ENCODE measurements at places on chromosomes 1 and 21.
A peak's percentile ranks its signal among the peaks of the same experiment; 100 is the strongest.

DNA sequence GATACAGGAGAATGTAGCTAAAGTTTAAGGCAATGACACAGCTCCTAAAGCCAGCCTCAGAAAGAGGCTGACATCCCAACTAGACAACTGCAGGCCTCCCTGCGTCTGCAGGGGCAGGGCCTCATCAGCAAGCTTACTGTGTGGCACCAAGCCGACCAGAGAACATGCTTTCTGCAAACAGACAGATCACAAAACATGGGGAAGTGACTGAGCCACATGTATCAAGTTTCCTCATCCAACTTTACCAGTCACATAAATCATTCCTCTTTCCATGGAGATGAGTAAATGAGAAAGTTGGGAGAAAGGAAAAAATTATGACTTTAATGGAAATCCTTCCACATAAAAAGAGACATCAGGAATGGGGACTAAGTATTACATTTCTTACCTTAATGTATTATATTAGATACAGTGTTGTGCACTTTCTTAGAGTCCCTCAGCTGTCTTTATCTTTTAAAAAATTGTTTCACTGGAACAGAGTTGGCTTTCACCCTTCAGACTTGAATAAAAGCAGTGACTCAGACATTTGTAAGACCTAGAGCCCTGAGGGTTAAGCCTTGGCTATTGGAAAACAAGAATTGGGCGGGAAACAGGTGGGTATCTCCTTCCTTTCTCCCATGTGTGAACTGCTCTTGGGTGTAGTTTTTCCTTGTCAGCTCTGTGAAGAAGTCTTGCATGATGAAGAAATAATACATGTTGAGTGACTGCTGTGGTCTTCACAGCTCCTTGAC, 305.7 kb upstream of the SNX7 start:
- no peak for DNase-seq

GRCh38 chr1:245812278-245812677, 657.5 kb downstream of the KIF26B start:
- DNase-seq = no peak

DNA sequence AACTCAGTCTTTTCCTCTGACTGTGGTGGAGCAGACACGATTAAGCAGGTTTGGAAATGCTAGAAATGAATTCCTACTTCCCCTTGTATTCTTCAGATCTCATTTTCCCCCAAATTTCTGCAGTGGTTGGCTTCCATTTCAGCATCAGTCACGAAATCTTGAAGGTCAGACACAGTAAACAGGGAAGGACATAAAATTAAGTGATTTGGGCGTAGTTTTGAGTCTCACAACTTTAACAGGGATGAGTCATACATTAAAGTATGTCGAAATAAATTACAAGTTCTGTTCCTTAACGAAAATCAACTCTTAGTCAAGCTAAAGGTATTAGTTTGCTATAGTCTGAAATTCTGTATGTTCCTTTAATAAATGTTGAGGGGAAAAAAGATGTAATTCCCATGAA, 61.1 kb downstream of the HNRNPR start:
- DNase-seq = no peak

DNA sequence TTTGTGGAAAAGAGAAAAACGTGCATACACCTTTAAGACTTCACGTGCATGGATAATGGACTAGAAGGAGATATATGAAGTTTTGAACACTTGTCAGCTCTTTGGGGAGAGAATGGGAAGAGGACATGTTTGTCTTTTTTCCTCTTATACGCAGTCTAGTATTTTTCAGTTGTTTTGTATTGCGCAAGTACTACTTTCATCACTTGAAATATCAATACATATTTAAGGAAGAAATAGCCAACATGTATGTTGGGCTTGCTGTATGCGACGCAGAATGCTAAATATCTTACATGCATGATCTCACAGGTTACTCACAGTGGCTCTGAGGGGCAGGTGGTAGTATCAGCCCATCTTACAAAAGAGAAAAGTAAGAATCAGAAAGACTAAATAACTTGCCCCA, 176.5 kb upstream of the RUNX1 start:
- no peak for DNase-seq

GRCh38 chr21:42695697-42696380, 42.4 kb downstream of the PDE9A start:
- no peak for DNase-seq

DNA sequence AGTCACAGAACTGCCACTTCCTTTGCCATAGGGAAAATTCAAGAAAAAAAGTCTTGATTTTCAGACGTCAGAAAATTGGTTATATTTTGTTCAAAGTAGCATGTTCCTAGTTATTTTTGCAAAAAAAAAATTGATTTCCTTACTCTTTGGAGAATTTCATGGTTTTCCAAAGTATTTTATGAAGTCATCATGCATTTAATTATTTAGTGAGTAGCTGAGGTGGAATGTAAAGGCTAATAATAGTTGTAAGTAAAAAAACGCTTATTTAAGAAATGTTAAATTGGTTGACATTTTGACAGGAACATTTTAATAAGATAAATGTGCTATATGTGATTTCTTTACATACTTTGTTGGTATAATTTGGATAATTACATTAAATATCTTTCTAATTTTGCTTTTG, 20.8 kb downstream of the TSEN15 start:
- no peak for DNase-seq

DNA sequence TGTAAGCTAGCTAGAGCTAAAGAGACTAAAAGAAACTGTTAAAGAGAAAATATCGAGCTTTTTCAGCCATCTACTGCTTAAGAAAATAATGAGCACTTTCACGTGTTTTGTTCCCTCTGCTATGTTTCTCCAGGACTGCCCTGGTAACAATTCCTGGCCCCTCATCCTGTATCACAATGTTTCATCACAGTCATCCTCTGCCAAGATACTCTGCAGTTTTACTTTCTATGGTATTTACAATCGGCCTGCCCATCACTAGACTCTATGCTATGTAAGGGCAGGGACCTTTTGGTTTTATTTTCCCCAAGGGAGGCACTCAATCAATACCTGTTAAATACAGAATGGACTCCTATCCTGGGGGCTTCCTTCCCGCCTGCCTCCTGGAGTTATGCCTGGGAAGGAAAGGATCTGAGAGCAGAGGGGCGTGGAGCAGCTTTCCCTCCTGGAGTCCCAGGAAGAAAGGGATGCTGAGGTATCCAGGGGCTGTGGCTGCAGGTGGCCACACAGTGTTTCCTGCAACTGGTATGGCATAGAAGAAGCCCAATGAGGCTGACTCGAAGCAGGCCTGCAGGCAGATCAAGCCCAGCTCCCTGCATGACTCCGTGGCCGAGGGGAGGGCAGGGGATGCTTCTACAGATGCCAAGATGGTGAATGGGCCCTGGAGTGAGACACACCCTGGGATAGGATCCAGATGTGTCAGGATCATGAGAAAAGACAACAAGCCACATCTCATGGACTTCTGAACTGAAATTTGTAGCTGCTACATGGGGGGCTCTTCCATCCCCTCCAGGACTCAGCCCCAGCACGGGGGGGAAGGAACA, 52.9 kb downstream of the MATN1 start:
- DNase-seq = no peak

GRCh38 chr1:9676815-9677393, 25.4 kb downstream of the PIK3CD start:
- no peak for DNase-seq

DNA sequence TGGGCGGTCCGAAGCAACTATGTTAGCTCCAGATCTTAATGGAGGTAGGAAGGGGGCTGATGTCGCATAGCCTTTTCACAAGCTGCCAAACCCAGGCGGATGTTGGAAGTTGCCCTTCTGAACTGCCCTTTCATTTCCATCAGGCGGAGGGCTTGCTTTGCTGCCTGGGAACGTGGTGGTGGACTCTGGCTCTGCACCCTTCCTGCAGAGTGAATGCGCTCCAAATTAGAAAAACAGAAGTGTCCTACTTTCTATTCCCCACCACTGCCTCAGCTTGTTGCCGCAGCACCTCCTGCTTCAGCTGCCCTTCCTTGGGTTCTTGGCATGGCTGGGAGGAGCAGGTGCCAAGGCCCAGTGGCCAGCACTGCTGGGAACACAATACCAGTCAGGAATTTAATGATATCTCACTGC, 60.6 kb downstream of the AK4 start:
- no peak for DNase-seq

DNA sequence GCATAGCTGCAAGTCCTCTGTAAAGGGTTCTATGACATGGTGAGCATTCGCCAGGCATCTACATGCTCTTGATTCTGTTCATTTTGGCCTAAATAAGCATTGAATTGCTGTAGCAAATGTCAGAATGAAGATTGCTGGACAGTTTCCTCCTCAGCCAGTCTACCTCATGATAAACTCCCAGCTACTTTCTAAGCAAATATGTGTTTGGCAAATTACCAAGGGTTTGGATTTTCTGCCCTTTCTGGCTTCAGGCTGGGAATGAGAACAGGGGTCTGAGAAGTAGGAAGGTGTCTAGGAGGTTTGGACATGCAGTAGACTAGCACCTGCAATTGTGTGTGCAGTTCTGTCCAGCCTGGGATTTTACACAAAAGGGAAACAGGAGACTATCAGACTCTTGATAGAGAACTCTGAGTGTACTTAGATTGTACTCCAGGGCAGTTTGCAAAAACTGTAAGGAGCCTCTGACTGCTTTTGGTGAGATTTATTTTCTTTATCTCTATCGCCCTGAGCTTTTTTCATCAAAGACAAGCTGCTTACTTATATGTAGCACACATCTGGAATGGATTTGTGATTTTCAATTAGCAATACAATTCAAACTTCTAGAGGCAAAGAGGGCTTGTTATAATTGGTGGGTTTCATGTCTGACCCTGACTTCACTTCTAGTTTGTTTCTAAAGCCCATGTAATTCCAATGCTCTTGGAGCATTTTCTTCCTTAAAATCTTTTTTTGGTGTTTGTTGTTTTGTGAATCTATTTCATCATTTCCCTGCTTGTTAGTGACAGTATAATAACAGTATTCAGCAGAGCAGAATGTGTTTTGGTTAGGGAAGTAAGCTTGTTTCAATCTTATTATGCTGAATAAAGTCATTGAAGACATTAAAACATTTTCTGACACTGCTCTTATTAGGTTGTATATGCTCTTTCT, 150.8 kb downstream of the VPS13D start:
- DNase-seq = no peak

GRCh38 chr1:34710812-34711211, 44.0 kb upstream of the GJB5 start:
- DNase-seq = no peak

DNA sequence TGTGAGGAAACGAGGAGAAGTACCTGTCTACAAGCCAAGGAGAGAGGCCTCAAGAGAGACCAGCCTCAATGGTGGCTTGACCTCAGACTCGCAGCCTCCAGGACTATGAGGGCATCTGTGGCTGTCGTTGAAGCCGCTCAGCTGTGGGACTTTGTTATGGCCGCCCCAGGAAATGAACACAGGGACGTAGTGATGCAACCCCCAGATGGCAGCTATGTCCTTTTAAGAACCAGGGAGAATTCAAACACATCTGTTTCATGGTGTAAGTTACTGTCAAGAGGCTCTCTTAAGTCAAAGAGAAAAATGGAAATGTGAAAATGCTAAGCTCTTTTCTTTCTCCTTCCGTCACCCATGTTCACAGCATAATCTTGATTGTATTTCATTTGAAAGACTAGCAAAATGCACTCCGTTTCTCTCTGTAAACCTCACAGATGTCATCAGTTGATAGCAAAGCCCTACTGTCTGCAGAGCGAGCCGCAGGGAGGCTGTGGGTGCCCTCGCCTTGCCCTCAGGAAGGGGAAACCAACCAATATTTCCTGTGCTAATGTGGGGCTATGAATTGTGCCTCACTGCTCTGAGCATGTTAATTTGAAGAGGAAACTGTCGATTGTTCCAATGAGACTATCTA, 21.3 kb downstream of the UBASH3A start:
- peak; percentile 51 for DNase-seq

DNA sequence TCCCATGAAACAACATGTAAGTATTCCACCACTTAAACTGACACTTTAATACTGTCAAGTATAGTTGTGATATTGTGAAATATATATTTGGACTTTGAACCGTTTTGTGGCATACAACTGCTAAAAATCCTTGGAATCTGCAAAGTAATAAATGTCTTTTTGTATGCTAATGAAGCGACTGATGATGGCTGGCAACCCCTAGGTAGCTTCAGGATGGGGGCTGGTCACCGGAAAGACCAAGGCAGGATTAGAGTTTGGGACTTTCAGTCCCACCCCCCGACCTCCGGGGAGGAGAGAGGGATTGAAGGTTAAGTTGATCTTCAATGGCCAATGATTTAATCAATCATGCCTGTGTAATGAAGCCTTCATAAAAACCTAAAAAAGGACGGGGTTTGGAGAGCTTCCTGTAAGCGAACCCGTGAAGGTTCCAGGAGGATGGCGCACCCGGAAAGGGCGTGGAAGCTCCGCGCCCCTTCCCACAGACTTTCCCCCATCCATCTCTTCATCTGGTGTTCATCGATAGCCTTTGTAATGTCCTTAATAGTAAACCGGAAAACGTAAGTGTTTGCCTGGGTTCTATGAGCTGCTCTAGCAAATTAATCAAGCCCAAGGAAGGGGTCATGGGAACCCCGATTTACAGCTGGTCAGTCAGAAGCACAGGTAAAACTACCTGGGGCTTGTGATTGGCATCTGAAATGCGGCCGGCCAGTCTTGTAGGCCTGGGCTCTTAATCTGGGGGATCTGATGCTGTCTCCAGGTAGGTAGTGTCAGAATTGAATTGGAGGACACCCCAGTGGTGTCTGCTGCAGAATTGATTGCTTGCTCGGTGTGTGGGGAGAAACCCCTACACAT, 1.8 kb upstream of the ZNF281 start:
- no peak for DNase-seq

DNA sequence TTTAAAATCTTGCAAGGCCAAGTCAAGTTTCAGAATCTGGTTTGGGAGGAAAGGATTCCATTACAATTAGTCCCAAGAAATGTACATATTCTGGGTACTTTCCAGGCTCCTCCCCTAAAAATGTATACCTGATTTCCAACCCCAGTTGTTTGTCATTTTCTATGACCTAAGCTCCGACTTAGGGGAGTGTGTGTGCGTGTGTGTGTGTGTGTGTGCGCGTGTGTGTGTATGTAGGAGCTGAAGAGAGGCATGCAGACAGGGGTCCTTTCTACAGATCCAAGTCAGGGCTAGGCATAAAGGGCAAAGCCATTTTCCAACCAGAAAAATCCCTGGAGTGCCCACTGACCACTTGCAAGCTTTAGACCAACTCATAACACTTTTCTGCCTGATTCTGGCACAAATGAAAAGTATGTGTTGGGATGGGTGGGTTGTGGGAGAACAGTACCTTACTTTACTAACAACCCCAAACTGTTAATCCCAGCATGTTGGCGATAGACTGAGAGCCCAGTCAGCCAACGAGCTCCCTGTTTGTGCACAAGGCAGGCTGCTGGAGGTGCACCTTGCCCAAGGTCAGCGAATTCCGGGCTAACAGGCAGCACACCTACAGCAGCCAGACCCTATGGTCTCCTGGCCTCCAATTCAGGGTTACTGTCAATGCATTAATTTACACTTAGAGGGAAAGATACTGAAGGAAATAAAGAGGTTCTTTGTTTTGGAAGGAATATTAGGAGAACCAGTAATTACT, 1.7 kb downstream of the TRABD2B start:
- DNase-seq = no peak

GRCh38 chr1:213418268-213419071, 367.4 kb downstream of the RPS6KC1 start:
- no peak for DNase-seq

GRCh38 chr1:20361805-20362381, 71.2 kb downstream of the VWA5B1 start:
- no peak for DNase-seq
